T follicular helper cell (primary cell): ENCODE measurements at places on chromosomes 13 and 19.
A peak's percentile ranks its signal among the peaks of the same experiment; 100 is the strongest.

- no peak for DNase-seq
These were observed 7.2 kb upstream of the SAE1 start for GRCh38 chr19:47123406-47123805.

GRCh38 chr19:35142606-35143230 is 337 bp upstream of the FXYD7 start:
- peak; percentile 59 for DNase-seq

- DNase-seq: no peak
These were observed 8.8 kb upstream of the KLK8 start for GRCh38 chr19:51010066-51010795.

DNA sequence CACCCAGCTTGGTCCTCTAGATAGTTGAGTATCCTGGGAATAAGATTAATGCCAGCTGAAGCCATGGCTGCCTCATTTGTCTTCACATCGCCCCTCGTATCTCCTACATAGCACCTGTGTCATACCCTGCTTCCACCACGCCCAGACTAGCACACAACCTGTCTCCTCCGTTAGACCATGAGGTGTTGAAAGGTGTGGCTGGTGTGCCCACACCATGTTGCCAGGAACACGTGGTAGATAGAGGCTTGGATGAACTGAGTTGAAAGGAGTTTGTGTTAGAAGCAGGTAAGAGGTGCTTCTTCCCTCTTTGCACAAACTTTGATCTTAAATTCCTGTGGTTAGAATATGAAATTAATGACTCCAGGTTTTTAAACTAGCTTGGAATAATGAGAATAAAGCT is 40.1 kb downstream of the RGCC start:
- no peak for DNase-seq

GRCh38 chr19:58182577-58182988 is 278 bp upstream of the ZNF274 start:
- peak; percentile 81 for DNase-seq

- no peak for DNase-seq
These were observed 82.4 kb downstream of the KCTD12 start for GRCh38 chr13:76803831-76804230.

DNA sequence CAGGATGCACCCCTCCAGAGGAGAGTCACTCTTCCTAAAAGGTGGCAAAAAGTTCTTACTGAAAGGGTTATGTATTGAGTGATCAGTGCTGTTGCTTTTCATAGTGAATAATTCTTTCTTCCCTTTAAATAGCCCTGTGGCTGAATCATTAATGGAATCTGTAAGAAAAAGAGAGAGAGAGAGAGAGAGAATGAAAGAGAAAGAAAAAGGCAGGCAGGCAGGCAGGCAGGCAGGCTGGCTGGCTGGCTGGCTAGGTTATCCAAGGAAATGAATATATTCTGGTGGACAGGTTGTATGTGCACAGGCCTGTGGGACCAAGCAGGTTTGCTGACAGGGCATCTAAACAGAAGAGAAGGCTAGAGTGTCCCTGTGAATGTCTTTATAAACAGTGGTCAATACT is 100.5 kb downstream of the DLEU7 start:
- no peak for DNase-seq
